Left lung (tissue), 14 donors: ENCODE measurements at places on chromosomes 6 and 20. TPM values are rescaled to one million over a fixed set of nuclear protein-coding genes. Genes with fewer than 3 reads are reported as not detected.

The ENPP3 gene
- polyA plus RNA-seq, result 0.88 TPM

The TXNDC5 gene
- 110 TPM for polyA plus RNA-seq

The CDH22 gene
- 0.08 TPM for polyA plus RNA-seq

The BNIP5 gene
- not detected for polyA plus RNA-seq

The RBM24 gene
- 4.3 TPM for polyA plus RNA-seq

The BHLHE23 gene
- not detected for polyA plus RNA-seq

The FAM184A gene
- 48.8 TPM for polyA plus RNA-seq

The PHACTR3 gene
- 4.8 TPM for polyA plus RNA-seq

The CNR1 gene
- 0.30 TPM for polyA plus RNA-seq

The PDE10A gene
- 10.0 TPM for polyA plus RNA-seq

The CTAGE9 gene
- polyA plus RNA-seq, result not detected

The PBOV1 gene
- polyA plus RNA-seq, result 0.17 TPM

The RCAN2 gene
- 2.7 TPM for polyA plus RNA-seq

The TOX2 gene
- polyA plus RNA-seq, result 40.0 TPM

The LGSN gene
- 0.67 TPM for polyA plus RNA-seq

The HLA-DQA2 gene
- polyA plus RNA-seq, result 2.2 TPM

The SNAP25 gene
- polyA plus RNA-seq, result 11.7 TPM

The ENPP1 gene
- polyA plus RNA-seq, result 1.6 TPM

The SLC16A10 gene
- polyA plus RNA-seq, result 7.7 TPM

The COL19A1 gene
- 0.67 TPM for polyA plus RNA-seq

The EYA4 gene
- 9.8 TPM for polyA plus RNA-seq

The XKR7 gene
- polyA plus RNA-seq, result 0.10 TPM

The ANKRD6 gene
- 36.6 TPM for polyA plus RNA-seq

The LINC00237 gene
- not detected for polyA plus RNA-seq

The DPPA5 gene
- not detected for polyA plus RNA-seq

The TREML1 gene
- polyA plus RNA-seq, result 1.8 TPM

The MRAP2 gene
- 5.7 TPM for polyA plus RNA-seq

The PREX1 gene
- 26.4 TPM for polyA plus RNA-seq

The CLVS2 gene
- polyA plus RNA-seq, result 0.25 TPM

The BPIFB1 gene
- not detected for polyA plus RNA-seq
